ENCODE measurements at places on chromosomes 5 and 9. TPM values are rescaled to one million over a fixed set of nuclear protein-coding genes. Genes with fewer than 3 reads are reported as not detected.

GRCh38 chr9:752201-752600 is 89.3 kb upstream of the DMRT1 start:
- no peak for DNase-seq

- DNase-seq: no peak
Measured at GRCh38 chr5:130321931-130322330, 417.7 kb downstream of the CHSY3 start.

SEC16A gene
- 21.5 TPM for total RNA-seq

DNA sequence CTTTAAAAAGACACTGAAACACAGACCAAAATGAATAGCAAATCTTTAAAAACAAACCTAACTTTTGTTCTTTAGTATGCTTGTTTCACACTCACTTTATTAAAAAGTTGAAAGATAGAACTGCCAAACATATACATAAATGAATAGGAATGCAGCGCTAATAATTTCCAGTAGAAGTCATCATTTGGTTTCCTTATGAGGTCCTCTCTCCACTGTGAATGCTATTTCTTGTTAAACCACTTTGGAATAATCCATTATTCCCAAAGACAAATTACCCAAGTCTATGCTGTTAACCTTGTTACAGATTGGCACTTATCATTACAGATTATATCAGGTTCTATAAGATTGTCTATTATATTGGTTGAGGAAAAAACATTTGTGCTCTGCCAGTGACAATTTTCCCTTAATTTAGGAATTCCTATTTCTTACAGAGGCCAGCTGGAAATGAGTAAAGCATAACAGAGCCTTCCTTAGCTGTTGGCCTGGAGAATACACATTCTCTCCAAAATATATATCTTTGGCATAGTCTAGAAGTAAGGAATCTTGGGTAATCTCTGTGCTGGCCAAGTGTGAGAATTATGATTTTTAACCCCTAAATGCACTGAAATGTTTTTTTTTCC is 29.3 kb upstream of the MINAR2 start:
- no peak for DNase-seq

GRCh38 chr5:87061046-87061445 is 206.6 kb upstream of the RASA1 start:
- no peak for DNase-seq

GRCh38 chr5:134304306-134304705 is 62.7 kb downstream of the CDKL3 start:
- DNase-seq: no peak

DNA sequence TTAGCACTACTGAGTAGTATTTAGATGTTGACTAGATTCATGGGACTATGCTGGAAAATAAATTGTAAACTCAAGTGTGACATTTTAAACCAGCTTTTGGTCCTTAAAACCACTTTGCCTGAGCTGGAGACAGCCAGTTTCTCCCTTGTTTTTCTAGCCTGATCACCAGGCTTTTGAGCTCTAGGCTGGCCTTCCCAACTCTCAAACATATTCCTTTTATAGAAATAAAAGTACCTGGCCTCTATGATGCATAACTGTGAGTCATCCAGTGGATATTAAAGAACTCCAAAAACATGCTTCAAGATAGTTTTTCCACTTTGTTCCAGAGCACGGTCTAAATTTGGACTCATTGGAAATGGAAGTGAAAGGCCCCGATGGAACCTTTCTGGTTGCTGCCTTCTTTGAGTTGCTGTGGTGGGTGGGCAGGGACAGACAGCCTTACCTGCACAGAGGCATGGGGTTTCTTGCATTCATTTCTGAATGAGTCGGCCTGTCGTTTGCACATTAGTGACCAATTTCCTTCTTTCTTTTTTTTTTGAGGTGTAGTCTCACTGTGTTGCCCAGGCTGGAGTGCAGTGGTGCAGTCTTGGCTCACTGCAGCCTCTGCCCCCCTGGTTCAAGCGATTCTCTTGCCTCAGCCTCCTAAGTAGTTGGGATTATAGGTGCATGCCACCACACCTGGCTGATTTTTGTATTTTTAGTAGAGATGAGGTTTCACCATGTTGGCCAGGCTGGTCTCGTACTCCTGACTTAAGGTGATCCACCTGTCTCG is 43.1 kb downstream of the TRIO start:
- DNase-seq: no peak
